ENCODE measurements at places on chromosomes 3 and 15.

DNA sequence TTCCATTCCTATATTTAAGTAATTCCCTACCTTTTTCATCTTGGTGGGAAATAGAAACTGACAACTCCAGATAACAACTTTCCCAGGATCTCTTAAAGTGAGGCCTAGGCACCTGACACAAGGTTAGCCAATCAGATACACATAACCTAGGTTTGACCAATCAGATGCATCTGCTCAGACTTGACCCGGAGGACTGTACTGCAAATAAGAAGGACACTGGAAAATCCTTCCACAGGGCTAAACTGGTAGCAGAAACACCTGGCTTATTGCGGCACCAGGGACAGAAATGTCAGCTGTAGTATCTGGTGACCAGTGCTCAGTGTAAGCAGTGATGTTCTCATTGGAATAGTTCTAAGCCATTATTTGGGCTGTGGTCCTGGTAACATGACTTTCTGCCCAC lies 204.5 kb upstream of the SLCO3A1 start:
- DNase-seq = no peak

- DNase-seq = no peak
Measured at GRCh38 chr3:133535971-133536881, 37.3 kb upstream of the CDV3 start.

DNA sequence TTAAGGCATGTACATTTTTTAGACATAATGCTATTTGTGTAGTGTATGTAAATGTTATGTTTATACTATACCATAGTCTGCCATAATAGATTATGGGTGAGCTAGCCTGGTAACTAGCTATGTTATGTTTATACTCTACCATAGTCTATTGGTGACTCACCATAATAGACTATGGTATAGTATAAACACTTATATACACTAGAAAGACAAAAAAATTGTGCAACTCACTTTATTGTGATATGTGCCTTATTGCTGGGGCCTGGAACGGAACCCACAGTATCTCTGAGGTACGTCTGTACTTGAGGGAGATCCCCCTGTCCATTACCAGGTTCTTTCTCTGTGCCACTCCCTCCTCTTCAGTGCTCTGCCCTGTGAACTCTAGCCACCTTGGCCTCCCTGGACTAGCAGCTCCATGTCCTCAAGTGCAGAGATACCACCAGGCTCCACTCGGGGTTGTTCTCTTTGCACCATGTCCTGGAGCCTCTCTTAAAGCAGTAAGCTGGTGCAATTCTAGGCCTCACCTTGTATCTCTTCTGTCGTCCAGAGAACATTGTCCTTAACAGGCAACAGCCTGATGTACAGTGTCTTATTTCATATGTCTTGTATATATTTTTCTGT lies 60.8 kb upstream of the PXYLP1 start:
- DNase-seq = no peak

GRCh38 chr3:124336067-124336656 lies 344.2 kb upstream of the ROPN1 start:
- DNase-seq = no peak

DNA sequence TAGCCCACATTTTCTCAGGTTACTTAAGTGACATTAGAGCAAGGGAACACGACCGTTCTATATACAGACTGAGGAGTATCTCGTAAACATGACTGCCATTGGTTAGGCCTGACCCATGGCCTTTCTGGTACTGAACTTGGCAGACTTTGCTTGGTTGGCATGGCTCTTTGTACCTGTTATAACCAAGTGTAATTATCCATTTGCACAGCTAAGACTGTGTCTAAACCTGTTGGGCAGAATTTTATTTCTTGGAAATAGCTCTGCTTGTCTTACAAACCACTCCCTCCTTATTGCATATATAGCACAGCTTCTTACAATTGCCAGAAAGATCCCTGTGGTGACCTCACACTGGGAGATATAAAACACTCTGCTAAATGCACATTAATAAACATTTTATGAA lies 106.9 kb downstream of the P2RY1 start:
- no peak for DNase-seq

All from heart left ventricle (tissue), 16 donors.